Adrenal gland (tissue), 19 donors: ENCODE measurements at places on chromosomes 2 and 18. TPM values are rescaled to one million over a fixed set of nuclear protein-coding genes. Genes with fewer than 3 reads are reported as not detected.

GRCh38 chr2:84481702-84482101 lies 22.6 kb upstream of the SUCLG1 start:
- H3K4me1 ChIP-seq, result no peaks in the 10 kb centered on the region
- H3K4me3 ChIP-seq, result no peak overlapping the region
- DNase-seq, result no peak
- no peaks in the 10 kb centered on the region for H3K36me3 ChIP-seq

Gene FSHR
- 0.06 TPM for total RNA-seq

DNA sequence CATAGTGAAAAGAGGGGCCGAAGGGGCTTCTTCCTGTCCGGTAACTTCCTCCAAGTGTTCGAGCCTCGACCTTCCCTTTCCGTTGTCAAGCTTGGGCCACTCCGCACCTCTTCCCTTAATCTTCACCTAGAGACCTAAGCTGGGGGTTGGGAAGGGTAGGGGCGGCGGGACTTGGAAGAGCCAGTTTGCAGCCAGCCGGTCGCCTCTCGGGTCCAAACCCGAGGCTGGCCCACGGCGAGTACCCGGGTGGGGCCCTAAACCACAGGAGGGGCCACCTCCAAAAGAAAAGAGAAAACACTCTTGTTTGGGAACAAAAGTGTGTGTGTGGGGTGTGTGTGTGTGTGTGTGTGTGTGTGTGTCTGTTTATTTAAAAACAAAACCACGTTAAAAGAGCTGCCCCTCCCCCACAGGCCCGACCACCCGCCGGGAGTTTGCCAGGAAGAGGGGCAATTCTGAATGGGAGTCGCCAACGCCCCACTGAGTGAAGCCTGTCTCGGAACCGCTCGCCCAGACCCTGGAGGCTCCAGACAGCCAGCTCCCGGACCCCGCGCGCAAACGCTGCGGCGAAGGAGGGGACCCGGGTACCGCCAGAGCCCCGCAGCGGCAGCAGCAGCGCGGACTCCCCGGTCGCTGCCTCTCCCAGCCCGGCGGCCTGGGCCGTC lies 488 bp upstream of the RHOB start:
- peaks cover 40% of the 10 kb centered on the region for H3K4me1 ChIP-seq
- no peaks in the 10 kb centered on the region for H3K36me3 ChIP-seq
- peak; percentile 40 for DNase-seq
- peak overlapping the region; percentile 77 for H3K4me3 ChIP-seq
- no peaks in the 10 kb centered on the region for H3K27me3 ChIP-seq

- H3K27ac ChIP-seq, result peak overlapping the region; percentile 77
- no peaks in the 10 kb centered on the region for H3K27me3 ChIP-seq
- H3K36me3 ChIP-seq, result no peaks in the 10 kb centered on the region
- H3K4me1 ChIP-seq, result peaks cover 70% of the 10 kb centered on the region
- H3K4me3 ChIP-seq, result no peak overlapping the region
- DNase-seq, result peak; percentile 72
These were observed 64.9 kb downstream of the DNMT3A start for GRCh38 chr2:25276569-25277465.

Gene UPP2
- not detected for total RNA-seq

Gene TRIM43
- not detected for total RNA-seq

- H3K4me3 ChIP-seq, result no peak overlapping the region
- H3K27ac ChIP-seq, result no peak overlapping the region
- H3K4me1 ChIP-seq, result peaks cover 4% of the 10 kb centered on the region
- no peak for DNase-seq
- H3K36me3 ChIP-seq, result no peaks in the 10 kb centered on the region
- no peaks in the 10 kb centered on the region for H3K27me3 ChIP-seq
These were observed 20.4 kb upstream of the BCL2 start for GRCh38 chr18:63339920-63340484.

DNA sequence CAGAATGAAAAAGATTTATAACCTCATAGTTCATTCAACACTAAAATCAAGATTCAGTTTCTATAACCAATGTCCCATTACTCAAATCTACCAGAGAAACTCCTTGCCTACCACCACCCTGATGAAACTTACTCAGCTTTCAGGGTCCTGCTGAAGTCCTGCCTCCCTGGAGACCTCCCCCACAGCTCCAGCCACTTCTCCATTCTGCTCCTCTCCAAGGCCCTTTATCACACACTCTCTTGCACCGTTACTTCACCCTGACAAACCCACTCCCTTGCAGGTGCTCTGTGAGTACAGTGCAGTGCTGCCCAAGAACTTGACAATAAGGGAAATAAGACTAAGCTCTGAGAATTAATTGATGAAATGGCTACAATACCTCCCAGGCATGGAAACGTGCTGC lies 83.5 kb upstream of the CDCA7 start:
- no peaks in the 10 kb centered on the region for H3K4me1 ChIP-seq
- no peaks in the 10 kb centered on the region for H3K27me3 ChIP-seq
- DNase-seq, result no peak
- H3K27ac ChIP-seq, result no peak overlapping the region
- H3K4me3 ChIP-seq, result no peak overlapping the region

GRCh38 chr18:48388478-48388877 lies 20.7 kb downstream of the ZBTB7C start:
- no peaks in the 10 kb centered on the region for H3K36me3 ChIP-seq
- H3K4me3 ChIP-seq, result no peak overlapping the region
- no peaks in the 10 kb centered on the region for H3K27me3 ChIP-seq
- H3K27ac ChIP-seq, result no peak overlapping the region

DNA sequence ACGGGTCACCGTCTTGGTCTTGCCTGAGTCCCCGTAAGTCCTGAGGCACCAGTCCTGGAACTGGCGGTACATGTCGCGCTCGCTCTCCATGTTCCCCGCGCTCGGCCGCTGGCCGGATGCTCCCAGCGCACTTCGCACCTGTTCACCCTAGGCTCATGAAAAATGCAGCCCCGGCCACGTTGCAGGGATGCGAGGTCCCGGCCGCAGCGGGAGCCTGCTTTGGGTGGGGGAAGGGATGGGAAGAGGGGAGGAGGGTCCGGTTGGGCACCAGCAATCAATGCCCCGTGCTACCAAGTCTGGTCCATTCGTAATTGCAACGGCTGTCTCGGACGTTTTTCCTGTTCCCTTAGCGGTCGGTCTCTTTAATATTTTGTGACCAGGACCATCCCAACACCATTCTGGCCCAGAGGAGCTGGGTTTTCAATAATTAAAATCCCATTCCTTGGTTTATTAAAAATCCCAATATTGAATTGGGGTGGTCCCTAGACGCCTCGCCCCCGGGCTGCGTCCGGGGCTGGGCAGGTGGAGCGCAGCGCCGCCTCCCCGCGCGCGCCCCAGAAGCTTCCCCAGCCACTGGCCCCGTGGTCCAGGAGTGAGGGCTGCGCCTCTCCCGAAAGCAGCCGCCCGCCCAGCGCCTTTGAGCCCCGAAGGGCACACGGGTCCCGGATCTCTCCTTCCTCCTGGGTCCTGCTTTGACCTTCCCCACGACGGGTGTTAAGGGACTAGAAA lies 1.4 kb downstream of the NOL4 start:
- DNase-seq, result no peak
- peak overlapping the region; percentile 28 for H3K4me3 ChIP-seq
- no peak overlapping the region for H3K27ac ChIP-seq
- H3K36me3 ChIP-seq, result no peaks in the 10 kb centered on the region

DNA sequence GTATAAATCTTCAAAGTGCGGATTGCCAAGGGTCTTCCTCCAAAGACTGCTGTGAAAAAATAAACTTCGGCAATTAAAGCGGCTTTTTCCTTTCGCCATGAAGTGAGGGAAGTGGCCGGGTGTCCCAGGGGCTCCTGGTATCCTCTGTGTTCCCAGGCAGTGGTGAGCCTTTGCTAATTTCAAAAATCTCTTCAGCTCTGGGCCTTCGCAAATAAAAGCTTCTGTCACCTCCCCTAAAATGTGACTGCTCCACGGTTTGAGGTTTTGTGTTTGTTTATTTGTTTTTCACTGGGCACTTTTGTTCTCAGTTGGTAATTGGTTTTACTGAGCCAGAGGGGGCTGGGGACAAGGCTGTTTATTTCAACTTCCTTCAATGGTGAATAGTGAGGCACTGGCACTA lies 270.1 kb upstream of the POU3F3 start:
- no peaks in the 10 kb centered on the region for H3K27me3 ChIP-seq
- DNase-seq, result no peak
- H3K27ac ChIP-seq, result no peak overlapping the region
- no peaks in the 10 kb centered on the region for H3K4me1 ChIP-seq
- no peak overlapping the region for H3K4me3 ChIP-seq
- no peaks in the 10 kb centered on the region for H3K36me3 ChIP-seq

- peaks cover 5% of the 10 kb centered on the region for H3K4me1 ChIP-seq
- DNase-seq, result no peak
- H3K27ac ChIP-seq, result peak overlapping the region; percentile 87
- no peak overlapping the region for H3K4me3 ChIP-seq
- H3K36me3 ChIP-seq, result no peaks in the 10 kb centered on the region
These were observed 896 bp upstream of the ASXL3 start for GRCh38 chr18:33576999-33577646.

GRCh38 chr2:219099329-219099728 lies 38.6 kb upstream of the IHH start:
- H3K27ac ChIP-seq, result no peak overlapping the region
- no peaks in the 10 kb centered on the region for H3K4me1 ChIP-seq
- H3K36me3 ChIP-seq, result no peaks in the 10 kb centered on the region

Gene CCT4
- 73.9 TPM for total RNA-seq

- H3K36me3 ChIP-seq, result no peaks in the 10 kb centered on the region
- no peaks in the 10 kb centered on the region for H3K27me3 ChIP-seq
- no peaks in the 10 kb centered on the region for H3K4me1 ChIP-seq
- H3K4me3 ChIP-seq, result no peak overlapping the region
- no peak overlapping the region for H3K27ac ChIP-seq
- DNase-seq, result no peak
These were observed 125.8 kb downstream of the THSD7B start for GRCh38 chr2:136891100-136891499.

Gene MAP2
- total RNA-seq, result 4.7 TPM

Gene TTR
- total RNA-seq, result not detected

DNA sequence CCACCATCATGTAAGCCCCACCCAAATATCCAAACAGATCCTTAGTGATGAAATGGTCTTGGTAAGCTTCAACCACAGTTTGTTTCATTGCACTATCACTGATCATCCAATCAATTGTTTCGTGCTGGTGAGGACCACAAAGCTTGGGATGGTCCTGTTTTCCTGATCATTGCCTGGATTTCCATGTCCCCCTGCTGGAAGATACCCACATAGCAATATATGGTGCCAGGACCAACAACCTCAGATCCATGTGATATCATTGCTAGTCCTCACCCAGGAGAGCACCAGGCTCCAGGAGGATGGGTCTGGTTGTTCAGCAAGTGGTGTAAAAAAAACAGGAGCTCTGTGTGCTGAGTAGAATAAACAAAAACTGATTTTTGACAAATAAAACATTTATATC lies 206.5 kb upstream of the SH3BP4 start:
- no peaks in the 10 kb centered on the region for H3K4me1 ChIP-seq
- H3K36me3 ChIP-seq, result no peaks in the 10 kb centered on the region
- H3K27me3 ChIP-seq, result no peaks in the 10 kb centered on the region
- H3K4me3 ChIP-seq, result no peak overlapping the region
- no peak overlapping the region for H3K27ac ChIP-seq

Gene RAB6C
- not detected for total RNA-seq

GRCh38 chr2:69628325-69629021 lies 15.1 kb downstream of the AAK1 start:
- DNase-seq, result no peak
- no peaks in the 10 kb centered on the region for H3K36me3 ChIP-seq
- H3K4me3 ChIP-seq, result no peak overlapping the region
- peaks cover 68% of the 10 kb centered on the region for H3K4me1 ChIP-seq
- H3K27me3 ChIP-seq, result no peaks in the 10 kb centered on the region
- H3K27ac ChIP-seq, result peak overlapping the region; percentile 7

- H3K4me1 ChIP-seq, result peaks cover 20% of the 10 kb centered on the region
- H3K36me3 ChIP-seq, result no peaks in the 10 kb centered on the region
- no peak overlapping the region for H3K4me3 ChIP-seq
- H3K27me3 ChIP-seq, result no peaks in the 10 kb centered on the region
- peak overlapping the region; percentile 30 for H3K27ac ChIP-seq
- peak; percentile 80 for DNase-seq
These were observed 30.9 kb downstream of the MBP start for GRCh38 chr18:77101410-77102258.

Gene SCN3A
- 0.17 TPM for total RNA-seq

DNA sequence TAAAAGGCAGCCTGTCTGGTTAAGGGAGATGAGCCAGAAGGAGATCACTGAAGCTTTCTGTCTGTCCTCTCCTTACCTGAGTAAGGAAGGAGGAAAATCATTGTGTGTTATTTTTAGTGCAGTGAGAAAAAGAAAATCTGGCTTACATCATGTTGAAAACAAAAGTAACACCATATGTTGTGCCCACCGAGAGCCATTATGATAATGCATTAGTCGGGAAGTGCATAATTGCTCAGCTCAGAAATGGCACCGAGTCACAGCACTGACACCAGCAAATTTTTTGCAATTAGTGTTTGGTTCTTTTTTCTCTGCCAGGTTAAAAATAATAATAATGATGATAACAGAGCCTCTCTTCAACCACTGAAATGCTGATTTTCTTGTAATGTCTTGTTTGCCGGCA lies 46.6 kb downstream of the HNMT start:
- DNase-seq, result no peak
- H3K4me1 ChIP-seq, result no peaks in the 10 kb centered on the region
- no peaks in the 10 kb centered on the region for H3K27me3 ChIP-seq
- H3K36me3 ChIP-seq, result no peaks in the 10 kb centered on the region
- no peak overlapping the region for H3K4me3 ChIP-seq
- H3K27ac ChIP-seq, result no peak overlapping the region

- DNase-seq, result no peak
- no peaks in the 10 kb centered on the region for H3K36me3 ChIP-seq
- H3K27me3 ChIP-seq, result no peaks in the 10 kb centered on the region
- no peak overlapping the region for H3K4me3 ChIP-seq
These were observed 67.5 kb downstream of the NYAP2 start for GRCh38 chr2:225466891-225467604.

DNA sequence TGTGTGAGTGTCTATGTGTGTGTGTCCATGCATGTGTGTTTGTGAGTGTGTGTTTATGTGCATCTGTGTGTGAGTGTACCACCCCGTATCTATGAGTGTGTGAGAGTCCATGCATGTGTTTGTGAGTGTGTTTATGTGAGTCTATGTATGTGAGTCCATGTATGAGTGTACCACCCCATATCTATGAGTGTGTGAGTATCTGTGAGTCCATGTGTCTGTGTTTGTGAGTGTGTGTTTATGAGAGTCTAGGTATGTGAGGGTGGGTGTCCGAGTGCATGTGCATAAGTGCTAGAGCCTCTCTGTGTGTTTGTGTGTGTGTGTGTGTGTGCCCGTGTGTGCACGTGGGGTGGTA lies 86.0 kb upstream of the ATG16L1 start:
- DNase-seq, result no peak
- H3K4me1 ChIP-seq, result no peaks in the 10 kb centered on the region
- no peaks in the 10 kb centered on the region for H3K36me3 ChIP-seq
- no peaks in the 10 kb centered on the region for H3K27me3 ChIP-seq
- H3K4me3 ChIP-seq, result no peak overlapping the region

DNA sequence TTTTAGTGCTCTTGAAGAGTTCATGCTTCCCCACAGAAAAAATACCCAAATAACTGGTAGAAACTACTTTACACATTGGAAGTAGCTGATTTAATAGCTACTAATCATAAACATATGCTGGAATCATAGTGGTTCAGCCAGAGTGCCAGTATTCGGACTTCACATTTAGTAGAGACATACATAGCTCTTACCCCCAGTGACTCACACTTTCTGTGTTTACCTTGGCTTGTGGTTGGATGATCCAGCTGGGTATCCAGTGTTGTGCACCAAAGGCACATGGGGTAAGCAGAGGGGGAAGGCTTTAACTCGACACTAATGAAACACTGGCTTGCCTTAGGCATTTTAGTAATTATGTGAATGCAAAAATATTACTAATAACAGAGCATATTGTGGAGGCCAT lies 18.1 kb downstream of the ARHGAP28 start:
- no peak for DNase-seq
- no peaks in the 10 kb centered on the region for H3K36me3 ChIP-seq
- H3K27me3 ChIP-seq, result no peaks in the 10 kb centered on the region
- no peak overlapping the region for H3K4me3 ChIP-seq
- peaks cover 14% of the 10 kb centered on the region for H3K4me1 ChIP-seq

Gene UGT1A4
- not detected for total RNA-seq
